ENCODE measurements at places on chromosomes 13 and 19.

DNA sequence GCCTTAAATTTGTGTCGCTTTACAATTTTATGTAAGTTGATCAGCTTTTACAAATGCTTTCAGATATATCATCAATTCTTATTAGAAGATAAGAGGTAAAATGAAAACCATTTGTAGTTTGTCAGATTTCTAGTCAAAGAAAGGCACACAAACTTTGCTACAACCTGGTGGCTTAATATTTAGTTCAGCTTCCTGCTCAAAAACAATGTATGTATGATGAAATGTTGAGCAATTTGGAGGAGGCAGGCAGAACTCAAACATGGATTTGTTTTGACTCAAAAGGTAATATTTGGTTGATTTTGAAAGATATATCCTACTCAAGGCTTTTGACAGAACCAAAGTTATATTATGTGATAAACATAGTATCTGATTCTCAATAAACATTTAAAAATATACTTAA, 24.2 kb downstream of the NEK5 start:
- no peak for DNase-seq

DNA sequence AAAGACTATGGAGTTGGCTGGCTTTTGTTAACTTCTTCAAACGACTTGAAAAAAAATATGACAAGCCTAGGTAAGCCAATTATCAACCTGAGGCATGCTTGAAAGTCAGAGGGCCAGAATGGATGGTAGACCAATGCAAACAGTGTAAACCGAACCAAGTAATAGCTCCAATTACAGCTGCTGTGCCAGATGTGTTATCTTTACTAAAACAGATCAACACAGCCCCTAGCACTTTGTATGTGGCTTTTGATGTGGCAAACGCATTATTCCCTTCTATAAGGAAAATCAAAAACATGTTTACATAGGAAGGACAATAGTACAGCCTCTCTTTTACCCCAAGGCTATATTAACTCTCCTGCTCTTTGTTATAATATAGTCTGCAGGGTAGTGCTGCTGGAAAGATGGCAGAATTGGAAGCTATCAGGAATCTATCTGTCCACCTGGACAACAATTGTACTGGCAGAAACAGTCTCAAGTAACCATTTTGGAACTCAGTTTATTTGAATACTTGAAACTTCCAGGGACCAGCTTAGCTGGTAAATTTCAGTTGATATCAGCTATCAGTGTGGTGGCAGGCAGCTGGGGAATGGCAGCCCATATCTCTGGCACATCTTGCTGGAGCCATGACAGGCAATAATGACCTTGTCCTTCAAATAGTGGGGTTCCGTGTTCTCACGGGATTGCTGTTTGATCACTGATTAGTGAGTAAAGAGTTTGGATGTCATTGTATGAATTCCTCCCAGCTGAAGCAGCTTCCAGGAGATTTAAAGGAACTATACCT, 144.4 kb upstream of the WASF3 start:
- DNase-seq, result peak; percentile 93

- peak; percentile 81 for DNase-seq
Measured at GRCh38 chr19:10420444-10421239, at the start of gene PDE4A. PDE4A (plus strand) TSS chr19:10420538; CDS start chr19:10420765, 227 bp downstream.

GRCh38 chr13:29746148-29746677, 104.2 kb downstream of the UBL3 start:
- DNase-seq, result no peak

DNA sequence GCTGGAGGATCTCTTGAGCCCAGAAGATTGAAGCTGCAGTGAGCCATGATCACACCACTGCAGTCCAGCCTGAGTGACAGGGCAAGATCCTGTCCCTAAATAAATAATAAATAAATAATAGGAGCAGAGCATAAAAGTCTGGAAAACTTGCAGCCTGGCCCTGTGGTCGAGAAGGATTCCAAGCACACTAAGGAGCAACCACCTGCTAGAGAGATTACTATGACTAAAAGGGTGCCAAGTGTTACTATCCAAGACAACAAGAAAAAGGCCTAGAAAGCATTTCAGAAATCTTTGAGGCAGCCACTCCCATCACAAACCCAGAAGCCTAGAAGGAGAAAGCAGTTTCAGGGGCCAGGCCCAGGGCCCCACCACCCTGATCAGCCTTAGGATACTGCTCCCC, 46.1 kb downstream of the LHFPL6 start:
- no peak for DNase-seq

DNA sequence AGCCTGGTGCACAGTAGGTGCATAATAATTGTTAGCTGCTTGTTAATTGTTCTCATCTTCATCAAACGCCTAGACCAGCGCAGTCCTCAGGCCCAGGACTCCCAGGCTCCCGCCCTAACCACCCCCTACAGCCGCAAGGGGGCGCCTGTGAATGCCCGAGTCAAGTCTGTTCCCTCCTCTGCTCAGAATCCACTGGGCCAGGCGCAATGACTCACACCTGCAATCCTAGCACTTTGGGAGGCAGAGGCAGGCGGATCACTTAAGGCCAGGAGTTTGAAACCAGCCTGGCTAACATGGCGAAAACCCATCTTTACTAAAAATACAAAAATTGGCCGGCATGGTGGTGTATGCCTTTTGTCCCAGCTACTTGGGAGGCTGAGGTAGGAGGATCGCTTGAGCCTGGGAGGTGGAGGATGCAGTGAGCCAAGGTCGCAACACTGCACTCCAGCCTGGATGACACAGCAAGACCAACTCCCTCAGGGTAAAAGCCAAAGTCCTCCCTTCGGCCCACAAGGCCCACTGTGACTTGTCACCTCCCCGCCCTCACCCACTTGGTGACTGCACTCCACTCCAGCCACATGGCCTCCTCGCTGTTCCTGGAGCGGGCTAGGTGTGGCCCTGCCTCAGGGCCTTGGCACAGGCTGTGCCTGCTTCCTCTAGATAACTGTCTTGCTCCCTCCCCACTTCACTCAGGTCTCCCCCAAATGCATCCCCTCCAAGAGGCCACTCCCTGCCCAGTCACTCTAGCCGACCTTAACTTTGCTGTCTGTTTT, 9.1 kb downstream of the ZNF653 start:
- DNase-seq, result peak; percentile 90

DNA sequence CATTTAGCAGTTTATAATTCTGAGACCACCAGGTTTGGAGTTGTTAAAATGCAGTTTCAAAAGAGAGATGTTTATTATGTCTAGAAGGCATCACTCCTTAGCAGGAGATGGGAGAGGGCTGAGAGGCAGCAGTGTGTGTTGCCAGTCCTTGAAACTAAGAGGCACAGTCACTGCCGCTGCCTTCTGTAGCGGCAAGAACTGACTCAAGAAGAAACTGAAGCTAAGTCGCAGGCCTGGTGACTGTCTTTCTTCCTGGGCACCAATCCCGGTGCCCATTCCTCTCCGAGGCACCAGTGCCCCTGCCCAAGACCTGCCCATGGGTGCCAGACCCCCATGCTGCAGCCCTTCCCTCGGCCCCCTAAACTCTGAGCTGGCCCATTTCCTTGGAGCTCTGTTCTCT, 20.1 kb downstream of the N4BP2L1 start:
- no peak for DNase-seq

DNA sequence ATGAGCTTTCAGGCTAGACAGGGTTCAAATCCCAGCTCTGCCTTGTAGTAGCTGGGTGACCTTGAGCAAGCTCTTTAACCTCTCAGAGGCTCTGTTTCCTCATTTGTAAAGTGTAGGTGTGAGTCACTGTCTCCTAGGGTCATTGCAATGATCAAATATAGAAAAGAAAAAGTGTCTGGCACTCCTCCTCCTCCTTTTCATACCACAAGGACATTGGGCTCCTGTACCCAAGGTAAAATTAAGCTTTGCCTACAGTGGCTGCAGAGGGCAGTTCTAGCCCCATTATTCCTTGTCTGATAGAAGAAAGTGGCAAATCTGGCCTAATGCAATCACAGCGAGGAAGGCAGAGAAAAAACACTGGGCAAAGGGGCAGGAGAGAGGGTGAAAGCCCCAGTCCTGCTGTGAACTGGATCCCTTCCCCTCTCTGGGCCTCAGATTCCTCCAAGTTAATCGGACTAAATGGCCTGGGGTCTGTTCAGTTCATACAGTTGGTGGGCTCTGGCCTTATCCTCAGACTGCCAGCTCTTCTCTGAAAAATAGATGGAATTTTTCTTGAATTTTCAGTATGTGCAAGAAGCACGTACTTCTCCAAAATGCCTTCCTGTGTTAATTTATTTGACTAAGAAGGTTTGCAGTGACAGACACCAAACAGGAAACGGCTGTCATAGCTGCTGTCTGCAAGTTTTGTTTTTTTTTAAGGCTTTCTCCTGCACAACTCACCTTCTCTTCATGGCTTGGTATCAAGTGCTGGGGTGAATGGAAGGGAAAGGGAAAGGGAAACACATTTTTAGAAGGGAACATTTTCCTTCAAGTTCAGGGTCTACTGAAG, 35.3 kb downstream of the RGCC start:
- DNase-seq, result no peak

GRCh38 chr19:47839411-47839810, 17.7 kb downstream of the CRX start:
- DNase-seq, result no peak
